Activated T-helper 1 cell treated with anti-CD3 and anti-CD28 coated beads, Interleukin-2, amount 50 U/mL, for 16 hours (primary cell): ENCODE measurements at places on chromosomes 2 and 18.

- no peak for DNase-seq
Measured at GRCh38 chr18:341102-341501, 73.3 kb upstream of the THOC1 start.

GRCh38 chr2:235637896-235638295, 144.1 kb downstream of the AGAP1 start:
- DNase-seq: no peak

DNA sequence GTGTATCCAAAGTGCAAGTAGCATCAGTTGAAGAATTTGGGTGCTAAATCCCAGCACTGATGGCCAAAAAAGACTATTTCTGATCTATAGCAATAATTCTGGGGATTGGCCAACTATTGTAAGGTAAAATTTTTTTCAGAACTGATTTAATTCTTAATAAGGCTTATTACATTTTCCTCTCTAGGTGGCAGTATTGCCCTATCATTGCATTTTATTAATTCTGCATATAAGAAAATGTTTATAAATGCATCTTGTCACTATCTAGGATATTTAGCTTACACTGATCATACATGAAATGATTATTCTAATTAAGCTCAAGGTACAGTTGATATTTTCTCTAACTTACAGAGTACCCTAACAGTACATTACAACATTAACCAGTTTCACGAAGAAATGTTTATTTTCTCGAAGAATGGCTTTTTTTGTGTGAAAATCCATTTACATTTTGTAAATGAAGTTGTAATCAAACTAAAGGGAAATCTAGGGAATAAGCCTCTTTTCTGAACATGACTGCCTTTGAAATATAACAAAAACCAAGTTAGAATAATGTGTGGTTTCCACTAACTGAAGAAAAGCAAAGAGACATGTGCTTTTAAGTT, 11.0 kb downstream of the TTN start:
- DNase-seq: no peak

- no peak for DNase-seq
Measured at GRCh38 chr2:158498043-158498748, 41.4 kb downstream of the PKP4 start.

GRCh38 chr18:58552057-58552461, 76.8 kb downstream of the ALPK2 start:
- DNase-seq: peak; percentile 9

DNA sequence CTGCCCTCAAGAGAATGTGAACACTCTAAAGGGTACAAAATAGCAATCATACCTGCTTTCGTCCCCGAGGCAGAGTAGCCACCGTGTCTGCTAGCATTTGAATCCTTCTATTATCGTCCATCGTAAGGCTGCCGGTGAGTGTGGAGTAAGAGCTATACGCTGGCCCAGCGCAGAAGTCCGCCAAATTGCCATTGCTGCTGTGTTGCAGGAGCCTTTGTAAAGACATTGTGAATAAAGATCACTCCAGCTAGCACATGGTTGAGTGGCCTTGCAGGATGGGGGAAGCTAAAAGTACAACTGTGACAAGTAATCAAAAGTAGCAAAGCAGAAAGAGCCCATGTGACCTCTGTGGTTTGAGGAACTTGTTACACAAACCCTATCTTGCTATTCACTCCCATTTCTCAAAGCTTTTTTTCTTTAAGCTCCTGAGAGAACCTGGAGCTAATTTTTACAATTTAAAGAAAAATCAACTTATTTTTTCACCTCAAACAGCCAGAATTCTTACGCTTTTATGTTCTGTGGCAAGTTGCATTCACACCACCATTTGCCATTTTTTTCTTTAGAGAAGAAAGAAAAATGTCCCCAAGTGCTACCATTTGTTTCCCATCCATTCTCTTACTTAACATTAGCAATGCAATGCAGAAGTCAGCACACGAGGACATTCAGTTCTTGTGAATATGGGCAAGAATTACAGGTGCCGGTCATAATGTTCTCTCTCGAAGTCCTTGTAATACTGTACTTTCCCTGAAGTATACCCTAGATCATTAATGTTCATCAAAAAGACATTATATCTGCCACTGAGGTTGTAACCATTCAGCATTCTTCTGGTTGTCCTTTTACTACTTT, at the start of gene CYTIP:
TSS of gene CYTIP (minus strand) at position 295 of the 846 bp plus-strand sequence. CDS start at position 226, 69 bp downstream.
- no peak for DNase-seq
